ENCODE measurements at places on chromosomes 2 and 18.

- no peak for DNase-seq
These were observed 7.9 kb downstream of the TUBB6 start for GRCh38 chr18:12315911-12316310.

- DNase-seq = no peak
These were observed 27.1 kb downstream of the TSPYL6 start for GRCh38 chr2:54228945-54229344.

GRCh38 chr2:223041527-223042109 lies 10.4 kb upstream of the KCNE4 start:
- no peak for DNase-seq

DNA sequence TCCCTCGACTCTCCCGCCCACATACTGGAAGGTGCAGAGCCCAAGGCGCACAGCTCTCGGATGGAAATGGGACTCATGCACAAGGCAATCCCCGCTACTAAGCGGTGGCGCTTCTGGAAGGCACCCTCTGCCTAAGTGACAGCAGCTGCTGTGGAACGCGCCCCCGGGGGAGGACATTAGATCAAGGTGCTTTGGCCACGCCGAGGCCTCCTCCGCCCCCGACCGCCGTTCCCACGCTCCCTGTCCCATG lies 202 bp downstream of the MCEE start:
- DNase-seq = no peak

DNA sequence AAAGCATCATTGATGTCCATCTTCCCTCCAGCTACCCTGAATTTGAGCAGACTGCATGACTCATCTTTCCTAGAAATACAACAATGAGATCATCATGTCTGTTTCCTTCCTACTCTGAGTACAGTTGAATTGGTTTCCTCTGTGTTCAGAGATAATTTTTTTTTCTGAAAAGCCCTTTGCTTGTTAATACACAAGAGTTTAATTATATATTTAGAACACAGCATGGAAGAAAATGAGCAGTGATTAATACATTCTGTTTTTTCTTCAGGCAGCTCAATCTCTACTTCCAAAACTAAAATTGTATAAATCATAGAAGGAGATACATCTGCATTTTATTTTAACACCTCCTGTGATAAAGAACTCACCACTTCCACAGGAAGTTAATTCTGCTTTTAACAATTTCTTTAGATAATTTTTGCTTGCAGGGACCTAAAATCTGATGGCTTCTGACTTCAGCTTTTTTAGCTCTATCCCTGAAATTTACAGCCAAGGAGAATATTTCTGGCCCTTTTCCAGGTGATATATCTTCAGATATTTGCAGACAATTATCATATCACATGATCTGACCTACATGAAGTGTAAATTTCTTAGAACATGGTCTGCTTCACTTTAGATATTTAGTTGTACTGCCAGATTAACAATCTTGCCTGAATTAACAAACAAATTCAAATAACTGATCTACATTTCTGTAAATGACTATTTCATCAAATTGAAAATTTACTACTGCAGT lies 249.0 kb downstream of the TRIB2 start:
- DNase-seq = no peak

DNA sequence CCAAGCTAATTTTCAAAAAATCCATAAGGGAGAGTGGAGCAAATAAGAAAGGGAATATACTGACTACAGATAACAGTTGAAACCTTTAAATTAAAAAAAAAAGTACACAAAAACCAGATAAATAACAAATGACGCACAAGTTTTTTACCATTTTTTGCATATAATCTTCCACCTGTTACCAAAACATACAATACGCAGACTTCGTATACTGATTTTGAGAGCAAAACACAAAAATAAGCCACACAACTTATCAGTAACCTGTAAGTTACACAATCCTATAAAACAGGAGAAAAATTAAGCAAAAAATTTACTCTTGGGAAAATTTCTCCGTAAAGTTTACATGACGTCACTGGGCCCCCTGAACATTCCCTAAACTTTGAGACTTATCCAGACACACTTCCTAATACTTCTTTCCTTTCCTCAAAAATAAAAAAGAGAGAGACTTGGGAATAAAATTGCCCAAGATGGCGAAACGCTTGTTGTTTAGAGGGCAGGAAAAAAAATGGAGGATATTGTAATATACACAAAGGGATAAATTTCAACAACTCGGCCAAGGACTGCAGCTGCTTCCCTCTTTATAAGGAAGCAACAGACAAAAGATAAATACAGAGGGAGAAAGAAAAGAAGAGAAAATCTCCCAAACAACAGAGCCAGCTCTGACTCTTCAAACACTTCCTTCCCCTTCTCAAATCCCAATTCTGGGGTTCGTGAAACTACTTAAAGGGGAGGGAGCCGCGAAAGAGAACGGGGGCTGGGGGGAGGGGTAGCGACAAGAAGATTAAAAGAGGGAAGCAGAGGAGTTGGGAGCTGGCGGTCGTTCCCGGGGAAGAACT lies 1.6 kb downstream of the BAZ2B start:
- DNase-seq = no peak

DNA sequence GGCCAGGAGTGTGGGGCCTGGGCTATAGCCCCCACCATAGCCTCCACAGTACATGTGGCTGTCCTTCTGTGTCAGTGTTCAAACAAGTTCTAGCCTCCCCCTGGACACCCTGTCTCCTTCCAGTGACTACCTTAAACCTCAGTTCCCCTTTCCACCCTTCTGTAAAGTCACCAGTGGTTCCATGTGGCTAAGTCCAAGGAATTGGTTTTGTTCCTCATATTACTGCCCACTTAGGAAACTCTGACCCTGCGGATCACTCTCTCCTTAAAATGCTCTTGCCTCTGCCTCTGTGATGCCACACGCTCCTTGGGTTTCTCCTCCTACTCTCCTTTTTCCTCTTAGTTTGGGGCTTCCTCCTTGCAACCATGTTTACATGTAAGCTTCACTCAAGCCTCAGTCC lies 27.8 kb upstream of the REL start:
- DNase-seq = no peak

DNA sequence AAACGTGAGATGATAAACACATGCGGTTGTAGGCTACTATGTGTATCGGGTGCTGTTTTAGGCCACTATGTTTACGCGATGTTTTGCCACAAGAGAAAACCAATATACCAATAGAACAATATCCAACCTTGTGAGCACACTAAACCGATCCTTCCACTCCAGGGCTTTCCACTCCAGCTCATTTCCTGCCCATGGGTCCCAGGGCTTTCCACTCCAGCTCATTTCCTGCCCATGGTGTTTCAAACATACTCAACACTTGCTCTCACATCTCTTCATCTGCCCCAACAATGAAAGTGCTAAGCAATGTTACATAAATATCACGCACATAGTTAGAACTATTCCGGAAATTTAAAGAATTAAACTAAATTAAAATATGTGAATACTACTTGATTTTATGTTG lies 80.0 kb downstream of the EPB41L3 start:
- DNase-seq = no peak

DNA sequence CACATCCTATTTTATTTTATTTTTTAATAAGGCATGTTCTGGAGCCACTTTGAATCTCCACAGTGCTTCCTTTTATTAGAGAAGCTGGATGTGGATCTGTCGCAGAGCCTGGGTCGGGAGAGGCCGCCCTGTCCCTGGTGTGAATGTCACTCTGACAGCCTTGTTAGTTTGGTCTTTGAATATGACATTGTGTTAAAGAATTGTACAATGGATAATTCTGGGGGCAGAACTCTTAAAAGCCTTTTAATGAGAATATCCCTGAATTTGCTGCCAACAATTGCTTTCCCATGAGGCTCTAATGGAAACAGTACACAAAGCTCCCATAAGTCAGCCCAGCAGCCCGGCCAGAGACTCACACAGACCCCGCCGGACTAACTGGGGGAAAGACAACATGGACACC lies 82.4 kb downstream of the MTCL1 start:
- DNase-seq = no peak

DNA sequence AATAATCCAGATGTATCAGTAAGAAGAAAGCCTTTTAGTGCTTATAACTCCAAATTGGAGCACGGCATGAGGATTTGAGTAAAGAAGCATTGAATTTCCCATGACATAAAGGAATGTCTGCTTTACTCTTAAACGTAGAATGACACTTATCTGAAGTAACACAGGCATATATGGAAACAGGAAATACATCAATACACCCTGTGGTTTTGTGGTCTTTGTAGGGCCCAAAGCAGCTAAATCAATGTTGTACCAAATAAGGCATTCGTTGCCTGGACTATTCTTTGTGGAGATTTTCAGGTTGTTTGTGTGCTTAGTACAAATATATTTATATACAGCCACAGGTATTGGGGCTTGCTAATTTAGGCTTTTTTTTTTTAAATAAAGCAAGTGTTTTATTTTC lies 660.5 kb downstream of the LRRTM4 start:
- no peak for DNase-seq

GRCh38 chr2:179141206-179141605 lies 91.3 kb upstream of the CCDC141 start:
- DNase-seq = no peak

DNA sequence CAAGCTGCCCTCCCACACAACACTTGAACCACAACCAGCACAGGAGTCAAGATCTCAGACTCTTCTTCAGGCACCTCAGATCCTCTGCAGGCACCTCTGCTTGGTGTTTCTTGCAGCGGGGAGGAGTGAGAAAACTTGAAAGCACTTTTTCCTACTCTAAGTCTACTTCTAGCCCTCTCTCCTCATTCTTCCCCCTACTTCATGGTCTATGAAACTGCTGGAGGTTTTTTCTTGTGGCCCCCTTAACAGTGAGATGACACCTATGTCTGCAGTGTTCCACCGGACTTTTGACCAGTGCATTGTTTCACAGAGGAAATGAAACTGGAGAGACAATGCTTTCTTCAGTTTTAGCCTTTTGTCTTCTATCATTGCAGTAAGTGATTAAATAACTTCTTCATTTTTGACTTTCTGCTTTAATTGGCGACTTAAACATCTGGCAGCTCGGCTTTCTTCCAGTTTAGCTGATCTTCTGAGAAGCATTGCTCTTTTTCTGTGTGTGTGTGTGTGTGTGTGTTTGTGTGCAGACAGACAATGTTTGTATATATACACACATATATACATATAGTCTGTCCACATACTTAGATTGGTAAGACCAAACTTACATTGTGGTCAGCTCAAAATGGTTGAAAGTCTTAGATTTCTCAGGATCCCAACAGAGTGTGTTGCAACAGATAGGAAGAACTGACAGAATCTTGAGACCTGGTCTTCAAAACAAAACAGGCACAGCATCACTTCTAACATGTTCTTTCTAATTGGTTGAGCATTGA lies 1474.0 kb upstream of the TMEFF2 start:
- no peak for DNase-seq

GRCh38 chr2:231931481-231931915 lies 5.3 kb upstream of the NPPC start:
- DNase-seq = no peak

DNA sequence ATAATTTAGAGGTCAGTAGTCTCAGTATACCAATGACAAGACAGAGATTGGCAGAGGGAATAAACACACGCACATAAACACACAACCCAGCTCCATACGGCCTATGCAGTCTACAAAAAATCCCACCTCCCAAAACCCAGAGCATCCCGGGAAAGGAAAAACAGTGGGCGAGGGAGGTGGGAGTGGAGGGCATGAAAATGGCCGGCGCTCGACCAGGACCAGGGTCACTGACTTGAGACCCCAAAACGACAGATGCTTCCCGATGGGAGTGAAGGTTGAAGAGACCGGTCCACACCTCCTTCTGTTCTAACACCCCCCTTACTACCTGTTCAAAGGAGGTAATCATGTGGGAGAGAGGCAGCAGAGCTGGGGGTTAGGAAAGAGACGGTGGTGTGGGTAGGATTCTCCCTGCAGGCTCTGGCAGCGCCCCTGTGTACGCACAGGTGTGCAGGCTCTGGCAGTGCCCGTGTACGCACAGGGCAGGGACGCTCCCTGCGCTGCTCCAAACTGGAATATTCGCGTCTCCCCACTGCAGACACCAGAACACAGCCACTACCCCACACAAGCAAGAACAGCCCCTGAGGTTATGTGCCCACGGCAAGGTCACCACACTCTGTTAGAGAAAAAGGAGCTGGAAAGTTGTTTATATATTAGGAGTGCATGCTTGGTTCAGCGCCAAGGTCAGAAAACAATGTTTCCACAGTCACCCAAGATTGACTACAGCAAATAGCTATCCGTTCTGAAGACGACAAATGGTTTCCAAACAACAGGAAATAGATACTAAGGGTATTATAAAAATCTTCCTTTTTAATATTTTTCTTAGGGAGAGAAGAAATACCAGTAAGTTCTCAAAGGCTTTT lies 67.9 kb downstream of the EIPR1 start:
- no peak for DNase-seq

- no peak for DNase-seq
These were observed 498.5 kb downstream of the DPP10 start for GRCh38 chr2:114940785-114941458.

GRCh38 chr2:47207614-47208013 lies 52.5 kb upstream of the STPG4 start:
- DNase-seq = no peak

DNA sequence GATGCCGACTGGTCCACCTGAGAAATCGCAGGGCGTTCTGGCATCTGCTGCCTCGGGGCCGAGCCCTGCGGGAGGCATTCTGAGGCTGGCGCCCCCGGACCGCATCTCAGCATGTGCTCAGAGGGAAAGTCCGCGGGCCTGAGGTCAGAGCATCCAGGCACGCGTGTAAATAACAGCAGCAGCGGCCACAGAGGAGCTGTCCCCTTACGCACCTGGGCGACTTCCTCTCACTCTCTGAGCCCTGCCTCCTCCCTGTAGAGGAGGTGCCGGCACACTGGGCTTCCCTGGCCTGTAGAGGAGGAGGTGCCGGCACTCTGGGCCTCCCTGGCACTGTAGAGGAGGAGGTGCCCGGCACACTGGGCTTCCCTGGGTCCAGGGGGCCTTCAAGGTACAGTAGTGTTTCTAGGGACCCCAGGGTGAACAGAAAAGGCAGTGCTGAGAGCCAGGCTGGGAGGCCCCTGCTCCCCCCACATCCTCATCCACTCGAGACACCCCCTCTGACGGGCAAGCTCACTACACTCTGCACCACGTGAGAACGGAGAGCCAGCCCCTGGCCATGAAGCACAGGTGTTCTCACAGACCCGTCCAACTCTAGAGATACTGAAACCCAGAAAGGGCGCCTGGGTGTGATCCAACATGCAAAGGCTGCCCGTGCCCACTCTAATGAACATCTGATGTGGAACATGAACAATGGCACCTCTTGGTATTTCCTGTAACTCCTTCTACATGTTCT lies 263.5 kb downstream of the HDAC4 start:
- DNase-seq = no peak

DNA sequence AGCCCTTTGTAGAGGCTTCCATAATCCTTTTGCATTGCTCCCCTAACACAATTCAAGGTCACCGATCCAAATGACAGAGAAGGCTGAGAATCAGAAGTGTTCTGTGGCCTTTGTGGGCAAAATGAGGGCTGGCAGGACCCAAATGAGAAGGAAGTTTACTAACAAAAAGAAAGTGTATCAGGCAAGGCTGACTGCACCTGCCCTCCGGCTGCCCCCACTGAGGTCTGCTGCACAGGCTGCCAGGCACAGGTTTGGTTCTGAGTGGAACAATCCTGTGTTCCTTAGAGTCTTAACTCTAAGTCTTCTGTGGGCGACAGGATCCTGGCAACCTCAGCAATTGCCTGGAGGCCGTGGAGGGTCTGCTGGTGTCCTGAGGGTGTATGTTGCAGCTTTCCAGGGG lies 568.5 kb downstream of the CMPK2 start:
- no peak for DNase-seq

Measured in activated naive CD4-positive, alpha-beta T cell (primary cell).